Smooth muscle cell of the brain vasculature (primary cell): ENCODE measurements at places on chromosomes 11 and 22.
A peak's percentile ranks its signal among the peaks of the same experiment; 100 is the strongest.

DNA sequence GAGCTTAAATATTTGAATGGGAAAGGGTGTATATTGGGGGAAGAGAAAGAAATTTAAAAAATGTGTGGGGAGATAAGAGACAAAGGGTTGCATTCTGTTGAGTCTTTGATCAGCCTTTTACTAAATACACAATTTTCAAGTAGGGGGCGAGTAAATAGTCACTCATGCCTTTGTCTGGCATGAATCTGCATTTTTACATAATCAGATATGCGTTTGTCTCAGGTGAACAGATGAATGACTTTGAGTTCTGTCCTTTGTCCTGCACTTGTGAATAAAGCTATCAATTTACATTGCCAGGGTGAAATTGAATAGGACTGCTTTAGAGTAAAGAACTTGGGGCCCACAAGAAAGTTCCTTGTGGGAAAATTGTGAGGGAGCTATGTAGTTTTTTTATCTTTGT is 523.6 kb upstream of the LUZP2 start:
- no peak for DNase-seq

DNA sequence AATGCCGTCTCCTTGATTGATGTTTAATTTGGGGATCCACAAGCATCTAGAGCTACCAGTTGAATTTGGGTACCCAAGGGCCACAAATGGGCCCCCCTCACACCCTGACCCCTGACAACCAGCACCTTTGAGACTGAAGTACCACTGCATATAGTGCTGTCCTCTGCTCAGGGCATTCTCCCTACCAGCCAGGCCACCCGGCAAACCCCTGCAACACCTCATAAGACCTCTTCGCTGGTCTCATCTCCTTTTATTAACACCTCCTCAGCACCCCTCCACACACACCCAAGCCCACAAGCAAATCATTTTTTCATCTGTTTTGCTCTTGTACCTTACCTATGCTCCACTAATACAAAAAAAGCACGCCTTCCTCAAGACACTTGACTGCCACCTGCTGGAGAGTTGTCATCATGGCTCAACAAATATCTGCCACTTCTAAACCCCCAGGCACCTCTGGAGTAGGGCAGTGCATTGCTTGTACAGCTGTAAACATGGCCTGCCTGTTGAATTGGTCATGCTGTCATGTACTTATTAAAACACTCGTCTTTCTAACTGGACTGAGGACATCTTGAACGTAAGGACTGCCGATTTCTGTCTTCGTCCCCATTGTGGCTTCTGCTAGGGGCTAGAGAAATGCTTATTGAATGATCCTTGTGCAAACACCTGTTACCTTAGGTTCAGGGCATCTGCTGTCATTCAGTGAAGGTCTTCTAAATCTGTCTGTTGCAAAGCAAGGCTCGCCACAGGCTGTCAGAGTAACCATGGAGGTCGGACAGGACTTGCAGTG is 66.5 kb downstream of the BMAL1 start:
- peak; percentile 62 for DNase-seq

- no peak for DNase-seq
These were observed 23.0 kb downstream of the CRKL start for GRCh38 chr22:20940186-20940651.

GRCh38 chr11:57638005-57638781 is 11.5 kb downstream of the YPEL4 start:
- DNase-seq, result peak; percentile 61

DNA sequence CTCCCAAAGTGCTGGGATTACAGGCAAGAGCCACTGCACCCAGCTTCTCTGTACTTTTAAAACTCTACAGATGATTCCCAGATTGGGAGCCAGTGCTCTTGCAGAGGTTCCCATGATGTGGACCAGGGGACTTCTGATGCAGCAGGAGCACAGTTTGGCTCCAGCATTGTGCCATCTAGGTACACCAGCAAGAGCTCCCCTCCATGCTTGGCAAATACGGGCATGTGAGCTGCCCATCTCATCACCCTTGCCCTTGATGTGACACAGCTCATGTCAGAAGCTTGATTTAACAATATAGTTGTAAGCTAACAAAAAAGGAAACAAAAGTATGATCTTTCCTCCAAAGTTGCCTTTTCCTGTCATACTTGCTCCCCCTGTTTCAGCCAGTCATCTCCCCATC is 28.7 kb downstream of the SNU13 start:
- DNase-seq, result no peak

- DNase-seq, result no peak
These were observed 13.7 kb downstream of the MS4A13 start for GRCh38 chr11:60528934-60529333.

- no peak for DNase-seq
These were observed 785 bp downstream of the WT1 start for GRCh38 chr11:32434356-32435151.

- no peak for DNase-seq
These were observed 40.8 kb upstream of the E2F8 start for GRCh38 chr11:19281555-19281954.

DNA sequence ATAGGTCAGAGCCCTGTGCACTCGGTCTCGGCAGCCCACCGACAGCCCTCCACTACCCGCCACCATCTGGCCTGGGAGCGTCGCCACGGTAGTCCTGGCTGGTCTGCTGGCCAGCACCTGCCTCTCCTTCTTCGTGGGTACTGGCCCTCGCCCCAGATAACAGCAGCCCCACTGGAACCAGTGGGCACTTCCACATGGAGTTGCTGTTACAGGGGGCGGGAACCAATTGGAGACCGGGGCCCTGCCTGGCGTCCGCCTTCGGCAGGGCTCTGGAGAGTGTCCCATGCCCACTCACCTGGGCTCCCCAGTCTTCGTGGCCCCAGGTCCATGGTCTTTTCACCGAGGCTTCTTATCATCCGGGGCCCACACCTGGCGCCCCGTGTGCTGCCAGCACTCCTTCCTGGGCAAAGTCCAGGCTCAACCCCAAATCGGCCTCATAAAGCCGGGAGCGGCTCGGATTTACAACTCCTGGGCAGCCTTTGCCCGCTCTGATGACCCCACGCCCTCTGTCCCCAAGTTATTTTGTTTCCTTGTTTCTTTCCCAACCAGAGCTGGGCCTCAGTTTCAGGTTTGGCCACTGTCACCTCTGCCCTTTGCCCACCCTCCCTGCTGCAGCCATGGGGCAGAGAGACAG is 12.9 kb upstream of the EHD1 start:
- no peak for DNase-seq

- DNase-seq, result no peak
These were observed 587.7 kb downstream of the OPCML start for GRCh38 chr11:132944569-132944944.
